Endothelial cell of umbilical vein (primary cell): ENCODE measurements at places on chromosomes 1 and 21. TPM values are rescaled to one million over a fixed set of nuclear protein-coding genes. Genes with fewer than 3 reads are reported as not detected.

- H3K36me3 ChIP-seq = no peaks in the 10 kb centered on the region
- DNase-seq = peak; percentile 29
- H3K27me3 ChIP-seq = no peaks in the 10 kb centered on the region
- H3K4me1 ChIP-seq = no peaks in the 10 kb centered on the region
- no peak overlapping the region for H3K27ac ChIP-seq
Measured at GRCh38 chr1:62962901-62963776, 179.2 kb downstream of the ATG4C start.

DNA sequence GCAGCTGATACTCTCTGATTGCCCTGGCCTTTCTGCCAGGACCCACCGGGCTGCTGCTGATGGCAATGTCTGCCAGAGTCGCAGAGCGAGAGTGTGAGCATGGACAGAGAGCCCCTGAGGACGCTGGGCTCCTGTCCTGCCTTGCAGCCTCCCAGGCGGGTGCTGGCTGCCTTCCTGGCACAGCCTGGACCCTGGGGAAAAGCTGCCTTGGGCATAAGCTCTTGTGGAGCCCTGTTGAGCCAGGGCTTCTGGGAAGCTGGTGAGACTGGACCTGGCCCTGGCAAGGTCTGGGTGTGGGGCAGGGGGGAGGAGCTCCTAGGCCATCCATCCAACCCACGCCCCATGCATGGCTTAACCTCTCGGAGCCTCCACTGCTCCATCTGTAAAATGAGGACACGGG is 105.8 kb upstream of the WNT4 start:
- peaks cover 3% of the 10 kb centered on the region for H3K27me3 ChIP-seq
- H3K4me1 ChIP-seq = no peaks in the 10 kb centered on the region
- no peak overlapping the region for H3K27ac ChIP-seq
- H3K36me3 ChIP-seq = no peaks in the 10 kb centered on the region

Gene GNAT2
- total RNA-seq = 0.30 TPM in 1 of 2 replicates, not detected in the other

Gene PSMD4
- 181 and 184 TPM in 2 replicates for total RNA-seq

GRCh38 chr1:18913065-18913835 is 10.9 kb upstream of the ALDH4A1 start:
- no peak overlapping the region for H3K4me3 ChIP-seq
- peaks cover 18% of the 10 kb centered on the region for H3K36me3 ChIP-seq
- H3K27ac ChIP-seq = peak overlapping the region; percentile 96
- no peaks in the 10 kb centered on the region for H3K27me3 ChIP-seq
